SJSA1 (cell line): ENCODE measurements at places on chromosomes 16 and 17.

GRCh38 chr17:73879987-73880386 lies 235.7 kb upstream of the SDK2 start:
- DNase-seq, result no peak

DNA sequence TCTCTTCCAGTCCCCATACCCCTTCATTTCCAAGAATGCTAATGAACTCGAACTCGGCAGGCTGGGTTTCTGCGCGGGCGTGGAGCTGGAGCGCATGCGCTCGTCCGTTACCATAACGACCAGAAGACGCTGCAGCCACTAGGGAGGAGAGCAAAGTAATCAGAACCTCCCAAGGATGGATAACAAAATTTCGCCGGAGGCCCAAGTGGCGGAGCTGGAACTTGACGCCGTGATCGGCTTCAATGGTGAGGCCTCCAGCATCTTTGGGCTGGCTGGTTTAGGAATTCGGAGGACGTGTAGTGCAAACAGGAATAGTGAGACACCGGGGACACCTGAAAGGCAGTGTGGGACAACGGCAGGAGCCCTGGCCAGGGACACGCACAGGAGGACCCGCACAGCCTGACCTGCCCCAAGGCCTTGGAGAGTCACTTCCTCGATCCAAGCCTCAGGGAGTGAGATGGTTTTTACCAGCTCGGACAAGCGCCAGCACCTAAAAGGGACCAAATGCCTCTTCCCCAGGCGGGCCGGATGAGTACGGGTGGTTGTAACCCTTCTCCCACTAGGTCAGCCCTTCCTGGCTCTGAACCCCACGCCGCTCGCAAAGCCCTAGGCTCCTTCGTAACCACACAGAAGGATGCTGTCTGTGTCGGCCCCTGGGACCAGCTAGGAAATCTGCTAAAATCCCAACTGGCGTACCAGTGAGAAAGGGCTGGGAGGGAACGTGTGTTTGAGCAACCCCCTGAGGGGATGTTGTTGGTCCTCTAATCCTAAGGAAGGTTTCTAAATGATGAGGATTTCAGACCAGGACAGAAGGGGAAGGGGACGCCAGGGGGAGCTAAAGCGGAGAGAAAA lies at the start of gene CFAP52:
Gene CFAP52 (plus strand): TSS at position 122 of the 852 bp plus-strand sequence. CDS start 54 bp downstream, at position 176.
- DNase-seq, result peak; percentile 57

- DNase-seq, result no peak
Observed at GRCh38 chr16:8677481-8677880, 3.1 kb downstream of the ABAT start.

DNA sequence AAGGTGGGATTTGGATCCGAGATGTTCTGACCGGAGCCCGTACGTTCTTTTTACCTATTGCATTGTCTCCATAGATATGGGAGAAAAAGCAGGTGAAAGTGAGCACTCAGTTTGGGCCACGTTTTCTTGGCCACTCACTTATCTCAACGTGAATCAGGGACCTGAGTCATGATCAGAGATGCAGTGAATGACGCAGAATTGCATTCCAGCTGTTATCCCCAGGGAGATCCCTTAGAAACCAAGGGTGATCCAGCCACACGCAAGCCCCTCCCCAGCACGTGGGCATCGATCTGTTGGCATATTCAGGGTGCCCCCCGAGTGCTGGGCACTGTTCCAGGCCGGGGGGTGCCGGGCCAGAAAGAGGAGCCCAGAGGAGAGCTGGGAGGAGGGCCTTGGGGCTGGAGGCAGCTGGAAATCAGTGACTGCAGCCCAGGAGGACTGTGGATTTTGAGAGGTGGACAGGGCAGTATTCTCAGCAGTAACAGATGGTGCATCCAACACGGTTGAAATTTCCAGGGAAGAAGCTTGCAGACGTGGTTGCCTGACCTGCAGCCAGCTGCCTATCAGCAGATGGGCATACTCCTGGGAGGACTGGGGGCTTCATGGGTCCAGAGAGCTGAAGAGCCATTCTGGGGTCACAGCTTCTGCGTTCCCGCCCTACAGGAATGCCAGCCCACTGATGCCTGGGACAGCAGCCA lies 87.2 kb upstream of the CACNG5 start:
- no peak for DNase-seq
